ENCODE measurements at places on chromosomes 2 and 18.

DNA sequence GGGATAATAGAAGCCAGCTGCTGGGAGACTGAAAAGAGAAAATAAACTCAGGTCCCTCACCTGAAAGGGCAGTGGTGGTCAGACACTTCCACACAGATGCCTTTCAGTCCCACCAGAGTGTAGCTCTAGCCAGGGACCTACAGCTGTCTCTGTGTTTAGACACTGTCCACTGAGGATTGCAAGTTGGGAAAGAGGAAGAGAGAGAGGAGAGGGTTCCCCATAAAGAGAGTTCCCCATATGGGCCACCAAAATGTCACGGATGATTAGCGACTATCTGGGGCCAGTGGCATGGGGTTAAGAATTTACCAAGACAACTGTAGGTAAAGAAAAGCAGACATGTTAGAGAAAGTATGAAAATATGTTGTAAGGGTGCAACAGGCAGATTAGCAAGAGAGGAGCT lies 36.7 kb upstream of the SKA1 start:
- DNase-seq, result no peak

DNA sequence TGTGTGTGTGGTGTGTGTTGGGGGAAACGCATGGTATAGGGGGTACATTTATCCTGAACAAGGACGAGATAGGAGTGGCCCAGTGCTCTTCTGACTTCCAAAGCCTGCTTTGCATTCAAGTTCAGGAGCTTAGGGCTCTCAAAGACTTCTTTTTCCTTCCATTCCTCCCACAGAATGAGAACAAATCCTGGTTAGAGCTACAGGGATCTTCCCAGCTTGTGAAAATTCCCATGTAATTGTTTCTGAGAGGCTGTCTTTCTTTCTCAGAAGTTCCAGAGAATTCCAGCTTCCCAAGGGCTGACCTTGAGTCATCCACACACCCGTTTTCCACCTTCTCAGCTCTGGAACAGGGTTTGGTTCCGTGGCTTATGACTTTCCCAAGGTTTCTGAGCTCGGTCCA lies 38.9 kb downstream of the FASTKD2 start:
- DNase-seq, result no peak

DNA sequence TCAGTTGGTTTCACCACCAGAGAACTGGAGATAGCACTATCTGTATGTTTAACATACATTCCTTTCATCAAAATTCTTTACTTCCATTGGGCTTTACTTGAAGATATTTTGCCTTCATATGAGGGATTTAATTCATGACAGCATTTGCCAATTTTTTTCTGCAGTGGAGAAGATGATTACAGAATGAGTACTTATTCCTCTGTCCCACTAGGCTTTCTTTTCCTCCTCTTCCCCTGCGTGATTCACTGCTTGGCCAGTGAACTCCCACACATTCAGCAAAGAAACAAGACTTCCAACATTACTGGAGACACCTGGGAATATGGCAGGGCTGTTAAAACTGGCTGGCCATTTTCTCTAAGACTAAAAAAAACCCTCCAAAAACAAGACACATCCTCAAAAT lies 425.8 kb upstream of the KCNH7 start:
- no peak for DNase-seq

DNA sequence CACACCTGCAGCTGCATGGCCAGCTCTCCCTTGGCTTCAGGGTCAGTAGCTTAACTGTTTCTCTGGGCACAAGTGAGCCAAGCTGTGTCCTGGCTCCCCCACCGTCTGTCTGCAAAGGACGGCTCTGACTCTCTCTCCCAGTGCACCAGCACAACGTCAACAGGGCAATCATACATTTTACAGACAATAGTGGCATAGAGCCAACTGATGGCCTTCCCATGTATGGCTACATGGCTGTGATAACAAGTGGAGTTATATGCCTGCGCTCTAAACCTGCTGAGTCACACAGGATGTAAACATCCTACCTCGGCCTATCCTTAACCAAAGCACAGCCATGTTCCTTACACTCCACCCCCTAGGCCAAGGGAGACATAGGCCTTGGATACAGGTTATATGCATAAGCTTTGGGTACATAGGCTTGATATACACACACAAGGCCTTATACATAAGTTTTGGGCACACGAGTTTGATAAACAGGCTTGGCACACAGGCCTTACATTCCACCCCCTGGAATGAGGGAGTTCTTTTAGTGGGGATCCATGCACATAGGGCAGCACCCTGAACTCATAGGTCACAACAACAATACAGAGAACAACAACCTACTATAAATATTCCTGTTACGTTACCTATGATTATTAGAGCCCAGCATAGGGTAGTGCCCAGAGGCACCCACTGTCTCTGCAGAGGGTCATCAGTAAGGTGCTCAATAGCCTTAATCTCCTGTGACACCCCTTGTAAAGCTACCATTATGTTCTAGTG lies 17.7 kb downstream of the PHOSPHO2 start:
- no peak for DNase-seq

DNA sequence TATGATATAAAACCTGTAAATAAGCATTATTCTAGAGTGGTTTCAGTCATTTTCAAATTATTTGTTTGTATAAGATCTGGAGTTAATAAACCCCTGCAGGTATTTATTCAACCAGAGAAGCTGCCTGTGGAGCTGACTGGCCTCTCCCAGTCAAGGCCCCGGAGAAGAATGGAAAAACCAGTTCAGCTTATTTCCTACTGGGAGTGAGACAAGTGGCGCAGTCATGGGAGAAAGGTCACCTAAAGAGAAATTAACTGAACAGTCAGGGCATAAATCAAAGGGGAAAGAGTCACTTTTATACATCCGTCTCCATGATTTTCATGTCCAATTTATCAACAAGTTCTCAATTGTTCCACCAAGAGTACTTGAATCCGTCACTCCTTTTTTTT lies 240.9 kb downstream of the RNF152 start:
- DNase-seq, result no peak

DNA sequence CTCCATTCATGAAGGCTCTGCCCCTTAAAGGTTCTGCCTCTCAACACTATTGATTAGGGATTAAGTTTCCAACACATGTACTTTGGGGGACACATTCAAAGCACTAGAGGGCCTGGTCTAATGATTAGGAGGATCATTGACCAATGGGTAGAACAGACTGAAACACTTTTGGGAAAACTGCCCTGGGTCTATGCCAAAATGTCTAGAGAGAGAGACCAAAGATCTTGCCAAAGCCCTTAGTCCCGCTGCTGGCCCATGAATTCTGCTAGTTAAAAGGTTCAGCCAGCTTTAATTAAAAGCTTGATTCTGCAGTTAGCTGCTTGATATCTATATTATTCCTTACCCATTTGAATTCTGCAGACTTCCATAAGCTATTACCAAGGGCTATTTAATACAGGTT lies 613.2 kb downstream of the SLC4A3 start:
- no peak for DNase-seq

DNA sequence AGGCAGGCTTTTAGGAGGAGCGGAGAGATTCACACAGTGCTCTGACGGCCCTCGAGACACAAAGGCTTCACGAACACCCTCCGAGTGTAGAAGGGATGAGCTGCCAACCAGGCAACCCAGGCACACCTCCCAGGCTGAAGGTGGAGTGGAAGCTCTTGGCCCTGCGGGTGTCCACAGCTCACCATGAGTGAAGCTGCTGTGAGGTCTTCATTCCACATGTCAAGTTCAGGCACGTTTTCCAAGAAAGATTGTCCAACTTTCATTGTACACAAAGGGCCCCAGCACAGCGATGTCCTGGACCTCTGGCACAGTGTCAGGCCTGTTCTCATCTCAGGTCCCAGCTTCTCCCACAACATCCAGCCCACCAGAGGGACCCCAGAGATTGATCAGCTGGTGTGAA lies 13.4 kb downstream of the PARD6G start:
- DNase-seq, result no peak

- DNase-seq, result no peak
Measured at GRCh38 chr2:40190457-40190856, 261.4 kb downstream of the SLC8A1 start.
